ENCODE measurements at places on chromosomes 3 and 15.

GRCh38 chr3:183826448-183827250, 1.3 kb upstream of the MAP6D1 start:
- no peak for DNase-seq

GRCh38 chr3:185149591-185149990, 3.3 kb downstream of the C3orf70 start:
- no peak for DNase-seq

DNA sequence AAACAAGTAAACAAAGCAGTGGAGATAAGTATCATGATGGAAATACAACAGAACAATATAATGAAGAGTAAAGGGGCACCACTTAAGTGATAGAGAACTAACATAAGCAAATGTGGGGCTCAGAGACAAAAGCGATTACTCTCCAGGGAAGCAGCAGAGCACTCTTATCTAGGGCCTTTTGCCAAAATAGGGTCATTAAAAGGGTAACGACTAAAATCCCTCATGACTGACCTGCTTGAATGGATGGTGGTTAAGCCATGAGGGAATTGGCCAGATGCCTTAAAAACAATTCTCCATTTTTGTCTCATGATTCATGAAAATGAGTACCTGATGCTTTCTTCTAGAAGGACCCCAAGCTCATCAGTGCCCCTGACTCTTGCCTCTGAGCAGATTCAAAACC, 3.2 kb upstream of the SLC7A14 start:
- DNase-seq, result no peak

GRCh38 chr3:40254891-40255290, 54.6 kb upstream of the EIF1B start:
- no peak for DNase-seq

DNA sequence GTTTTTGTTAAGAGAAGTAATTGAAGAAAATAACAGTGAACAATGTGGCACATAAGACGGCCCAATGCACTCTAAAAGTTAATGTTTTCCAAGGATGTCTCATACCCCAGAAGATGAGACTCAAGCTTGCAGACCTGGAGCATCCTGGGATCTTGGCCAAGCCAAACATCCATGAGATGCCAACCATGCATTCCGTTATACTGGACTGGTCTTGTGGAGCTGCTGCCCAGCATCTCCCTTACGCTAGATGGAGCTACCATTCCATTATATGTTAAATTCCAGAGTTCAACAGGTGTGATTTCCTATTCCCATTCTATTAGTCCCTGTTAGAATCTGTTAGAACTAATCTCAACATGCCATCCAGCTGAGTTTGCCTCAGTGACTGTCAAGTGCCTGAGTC, 181.8 kb downstream of the PDCD6IP start:
- peak; percentile 37 for DNase-seq

DNA sequence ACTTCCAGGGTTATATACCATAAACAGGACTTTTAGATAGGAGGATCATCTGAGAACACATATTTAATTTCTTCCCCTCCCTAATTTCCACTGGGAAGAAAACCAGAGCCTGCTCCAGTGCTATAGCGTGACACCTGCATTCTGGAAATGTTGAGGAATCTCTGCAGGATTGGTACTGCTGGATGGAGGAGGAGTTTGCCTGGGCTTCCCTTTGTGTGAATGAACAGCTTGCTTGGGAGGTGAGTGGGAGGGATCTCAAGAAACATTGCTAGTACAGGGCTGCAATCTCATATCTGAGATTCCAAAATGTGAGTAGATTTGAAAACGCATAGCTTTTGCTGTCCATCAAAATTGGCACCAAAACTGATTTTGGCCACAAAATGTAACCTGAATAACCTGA, 295.9 kb upstream of the RGMA start:
- no peak for DNase-seq

DNA sequence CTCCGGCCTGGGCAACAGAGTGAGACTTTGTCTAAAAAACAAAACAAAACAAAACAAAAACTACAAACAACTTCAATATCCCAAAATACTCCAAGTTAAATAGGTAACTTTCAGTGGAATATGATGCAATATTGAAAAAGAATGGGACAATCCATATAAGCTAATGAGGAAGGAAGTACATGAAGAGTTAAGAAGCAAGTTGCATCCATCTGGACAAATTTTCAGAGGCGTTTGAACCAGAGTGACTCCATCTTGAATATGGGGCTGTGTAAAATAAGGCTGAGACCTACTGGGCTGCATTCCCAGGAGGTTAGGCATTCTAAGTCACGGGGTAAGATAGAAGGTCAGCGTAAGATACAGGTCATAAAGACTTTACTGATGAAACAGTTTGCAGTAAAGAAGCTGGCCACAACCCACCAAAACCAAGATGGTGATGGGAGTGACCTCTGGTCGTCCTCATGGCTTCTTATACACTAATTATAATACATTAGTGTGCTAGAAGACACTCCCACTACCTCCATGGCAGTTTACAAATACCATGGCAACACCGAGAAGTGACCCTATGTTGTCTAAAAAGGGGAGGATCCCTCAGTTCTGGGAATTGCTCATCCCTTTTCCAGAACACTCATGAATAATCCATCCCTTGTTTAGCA, 58.1 kb upstream of the LCTL start:
- no peak for DNase-seq

DNA sequence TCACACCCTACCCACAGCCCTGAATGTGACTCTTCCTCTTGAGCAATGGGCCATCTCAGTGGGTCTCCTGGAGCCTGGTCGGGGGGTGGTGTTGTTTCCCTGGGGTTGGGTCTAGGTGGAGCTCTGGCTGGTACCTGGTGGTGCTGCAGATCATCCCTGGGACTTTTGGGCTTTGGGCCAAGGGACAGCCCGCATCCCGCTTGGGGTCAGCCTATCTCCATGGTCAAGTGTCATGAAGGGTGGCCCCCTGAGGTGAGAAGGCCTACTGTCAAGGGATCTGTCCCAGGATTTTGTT, 202.0 kb downstream of the UBE3A start:
- DNase-seq, result no peak

DNA sequence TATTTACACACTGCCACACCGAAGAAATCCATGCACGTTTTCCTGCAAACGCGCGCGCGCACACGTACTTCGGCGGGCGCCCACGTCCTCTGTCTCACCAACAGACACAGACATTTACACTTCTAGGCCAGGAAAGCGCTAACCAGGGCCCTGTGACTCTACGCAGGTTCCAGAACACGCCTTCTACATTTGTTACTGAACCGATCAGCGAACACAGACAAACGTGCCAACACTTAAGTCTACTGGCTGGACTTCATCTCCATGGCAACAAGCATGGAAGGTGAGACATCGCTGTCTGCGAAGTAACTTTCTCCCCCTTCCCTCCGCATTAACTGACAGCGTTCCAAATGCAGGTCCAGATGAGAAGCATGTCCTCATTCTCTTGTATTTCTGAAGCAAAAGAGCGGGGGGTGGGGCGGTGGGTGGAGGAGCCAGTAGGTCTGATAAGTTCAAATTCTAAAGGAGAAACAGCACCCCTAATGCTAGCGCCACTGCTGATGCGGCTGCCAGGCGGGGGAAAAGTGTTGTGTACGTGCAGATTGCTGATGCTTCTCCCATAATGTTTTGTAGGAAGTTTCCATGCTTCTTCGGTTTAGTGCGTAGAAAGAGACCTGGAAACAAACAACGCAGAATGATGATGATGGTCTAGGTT, at the start of gene CTXN2:
CTXN2 (plus strand) TSS at position 92 of the 652 bp plus-strand sequence. CDS start 9,636 bp downstream, outside the sequence.
- no peak for DNase-seq

GRCh38 chr15:41832875-41833274, 5.0 kb downstream of the JMJD7 start:
- DNase-seq, result no peak

- no peak for DNase-seq
Measured at GRCh38 chr15:79002581-79002980, 57.7 kb upstream of the CTSH start.

DNA sequence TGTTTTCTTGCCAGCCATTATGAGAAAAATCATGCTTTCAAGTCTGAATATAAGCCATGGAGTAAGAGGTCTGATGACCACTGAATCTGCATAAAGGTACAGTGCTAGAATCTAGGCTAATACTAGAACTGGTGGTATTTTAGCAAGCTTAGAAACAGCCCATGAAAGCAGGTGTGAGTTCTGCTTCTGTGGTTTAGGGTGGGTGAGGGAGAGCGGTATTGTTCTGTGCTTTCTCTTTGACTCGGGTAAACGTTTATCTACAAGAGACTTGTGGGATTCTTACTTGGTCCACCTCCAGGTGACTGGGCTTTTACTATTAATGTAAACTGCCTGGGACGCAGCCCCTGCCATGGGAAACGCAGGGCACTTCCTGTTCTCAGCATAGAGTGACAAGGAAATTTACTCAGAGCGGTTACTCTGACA, 55.2 kb downstream of the PGPEP1L start:
- no peak for DNase-seq

- DNase-seq, result no peak
Measured at GRCh38 chr3:150639262-150639661, 36.1 kb downstream of the SELENOT start.

- peak; percentile 85 for DNase-seq
Measured at GRCh38 chr3:177538048-177538749, 340.9 kb upstream of the TBL1XR1 start.

DNA sequence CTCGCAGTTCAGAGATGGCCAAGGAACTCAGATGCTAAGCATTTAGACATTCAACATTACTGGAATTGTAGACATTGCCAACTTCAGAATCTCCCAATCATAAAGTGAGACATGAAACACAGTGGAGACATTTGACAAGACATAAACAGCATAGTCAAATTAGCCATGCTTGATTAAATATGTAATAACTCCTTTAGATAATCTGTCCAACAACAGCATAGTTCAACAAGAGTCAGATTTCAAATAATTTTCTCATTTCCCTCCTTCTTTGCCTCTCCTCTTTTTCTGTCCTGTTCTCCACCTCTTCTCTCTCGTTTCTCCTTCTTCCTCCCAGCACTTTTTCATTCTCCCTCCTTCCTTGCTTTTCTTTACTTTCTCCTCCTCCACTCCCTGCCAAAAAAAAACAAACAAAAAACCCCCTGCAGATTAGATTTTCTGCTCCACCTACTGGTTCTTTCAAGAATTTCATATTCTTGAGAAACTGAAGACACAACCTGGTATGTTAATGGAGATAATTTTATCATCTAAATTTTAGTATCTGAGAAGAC, 20.2 kb downstream of the CPOX start:
- no peak for DNase-seq

DNA sequence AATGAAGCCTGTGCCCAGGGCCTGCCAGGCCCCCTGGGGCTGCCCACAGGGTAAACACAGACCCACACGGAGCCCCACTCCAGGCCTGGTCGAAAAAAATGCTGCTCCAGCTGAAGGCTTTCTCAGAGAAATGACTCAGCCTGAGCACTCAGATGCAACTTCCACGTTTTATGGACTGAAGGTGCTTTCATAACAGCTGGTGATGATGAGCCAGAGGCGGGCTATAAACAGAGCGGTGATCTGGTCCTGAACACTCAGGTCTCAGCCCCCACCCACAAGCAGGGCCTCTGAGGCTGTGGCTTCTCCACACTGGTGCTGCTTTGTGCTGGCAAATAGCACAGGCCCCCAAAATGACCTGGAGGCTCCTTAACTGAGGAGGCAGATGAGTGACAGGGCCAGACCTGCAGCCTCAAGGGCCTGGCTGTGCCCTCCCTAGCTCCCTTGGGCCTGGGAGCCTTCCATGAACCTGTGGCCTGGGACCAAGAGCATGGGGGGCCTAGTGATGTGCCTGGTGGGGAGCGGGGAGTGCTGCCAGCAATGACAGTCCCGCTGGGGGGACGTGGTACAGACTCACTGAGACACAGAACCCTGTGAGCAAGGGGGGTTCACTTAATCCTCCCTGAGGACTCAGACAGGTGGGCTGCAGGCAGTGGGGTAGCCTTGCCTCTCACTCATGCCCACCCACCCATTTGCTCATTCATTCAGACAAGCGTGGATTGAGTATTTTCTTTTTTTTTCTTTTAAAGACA, 23.0 kb upstream of the FURIN start:
- peak; percentile 85 for DNase-seq

DNA sequence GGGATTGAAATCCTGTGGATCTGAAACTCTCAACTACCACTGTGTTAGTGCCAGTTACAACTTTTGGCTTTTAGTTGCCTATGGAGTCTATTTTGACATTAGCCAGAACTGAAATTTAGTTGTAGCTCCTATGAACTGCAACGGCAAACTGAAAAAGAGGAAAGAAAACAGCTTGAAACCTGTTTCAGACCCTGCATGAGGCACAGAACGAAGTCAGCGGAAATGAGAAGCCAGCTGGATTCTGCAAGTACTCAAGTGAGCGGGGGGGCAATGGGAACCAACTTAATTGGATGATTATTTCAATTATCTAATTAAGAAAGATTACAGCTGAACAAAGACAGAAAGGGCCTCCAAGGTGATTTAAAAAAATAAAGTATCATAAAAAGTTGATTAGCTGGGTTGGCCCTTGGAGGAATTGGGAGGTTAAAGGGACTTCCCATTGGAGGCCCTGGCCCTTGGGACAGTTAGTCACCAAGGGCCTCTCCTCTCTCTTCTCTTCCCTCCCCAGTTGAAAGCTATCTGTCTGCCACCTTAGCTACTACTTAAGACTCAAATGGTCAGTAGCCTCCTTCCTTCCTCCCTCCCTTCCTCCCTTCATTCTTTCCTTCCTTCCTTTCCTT, 352.1 kb downstream of the SHQ1 start:
- DNase-seq, result no peak

DNA sequence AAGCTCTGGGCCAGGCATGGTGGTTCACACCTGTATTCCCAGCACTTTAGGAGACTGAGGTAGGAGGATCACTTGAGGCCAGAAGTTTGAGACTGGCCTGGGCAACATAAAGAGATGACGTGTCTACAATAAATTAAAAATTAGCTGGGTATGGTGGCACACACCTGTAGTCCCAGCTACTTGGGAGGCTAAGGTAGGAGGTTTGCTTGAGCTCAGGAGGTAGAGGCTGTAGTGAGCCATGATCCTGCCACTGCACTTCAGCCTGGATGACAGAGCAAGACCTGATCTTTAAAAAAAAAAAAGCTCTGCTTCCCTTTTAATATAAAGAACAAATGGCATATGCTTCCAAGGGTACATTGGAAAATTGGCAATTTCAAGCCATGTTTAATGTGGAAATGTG, 46.7 kb downstream of the FNDC3B start:
- no peak for DNase-seq

- peak; percentile 12 for DNase-seq
Measured at GRCh38 chr3:43691120-43691995, 620 bp downstream of the ABHD5 start.

Measured in stromal cell of bone marrow (primary cell).